ENCODE measurements at places on chromosomes 5 and 9.

- no peak for DNase-seq
These were observed 2.2 kb downstream of the PCDH1 start for GRCh38 chr5:141875795-141876627.

GRCh38 chr9:121770415-121771273 lies 119.2 kb downstream of the DAB2IP start:
- no peak for DNase-seq

DNA sequence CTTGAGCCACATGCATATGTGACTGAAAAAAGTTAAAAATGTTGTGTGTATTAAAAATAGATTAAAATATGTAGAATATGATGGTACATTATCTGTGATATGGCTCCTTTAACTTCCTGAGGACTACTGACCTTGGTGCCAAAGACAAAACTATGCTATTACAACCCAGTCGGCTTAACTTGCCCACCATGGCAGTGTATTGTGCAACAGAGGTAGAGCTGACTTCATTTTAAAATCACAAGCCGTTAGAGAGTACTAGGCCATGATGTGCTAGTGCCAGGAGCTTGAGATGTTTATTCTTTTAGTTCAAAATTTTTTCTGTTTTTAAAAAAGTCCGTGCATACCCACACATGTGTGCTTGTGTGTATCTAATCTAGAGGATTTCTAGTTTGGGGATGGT lies 46.3 kb downstream of the NAA35 start:
- no peak for DNase-seq

- DNase-seq = no peak
These were observed 286.9 kb upstream of the ATP10B start for GRCh38 chr5:161138751-161139455.

DNA sequence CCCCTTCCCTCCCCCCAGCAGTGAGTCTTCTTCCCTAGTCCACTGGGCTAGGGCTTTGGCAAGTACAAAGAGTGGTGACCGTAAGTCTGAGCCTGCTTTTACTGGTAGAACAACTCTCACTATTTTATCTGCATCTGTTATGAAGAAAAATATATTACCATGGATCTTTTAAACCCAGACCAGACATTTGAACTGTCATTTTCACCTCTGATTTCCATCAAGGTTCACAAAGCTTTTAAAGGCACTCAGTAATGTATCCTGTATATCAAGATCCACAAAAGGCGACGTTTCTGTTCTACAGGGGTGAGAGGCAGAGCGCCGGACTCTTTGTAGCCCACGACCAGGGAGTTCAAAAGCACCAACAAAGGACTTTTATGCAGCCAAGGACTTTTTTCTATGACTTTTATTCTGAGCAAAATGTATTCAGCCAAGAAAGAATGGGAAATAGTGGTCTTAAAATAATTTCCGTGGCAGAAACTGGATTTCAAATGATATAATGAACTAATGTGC lies 388.3 kb downstream of the ANXA1 start:
- DNase-seq = no peak

DNA sequence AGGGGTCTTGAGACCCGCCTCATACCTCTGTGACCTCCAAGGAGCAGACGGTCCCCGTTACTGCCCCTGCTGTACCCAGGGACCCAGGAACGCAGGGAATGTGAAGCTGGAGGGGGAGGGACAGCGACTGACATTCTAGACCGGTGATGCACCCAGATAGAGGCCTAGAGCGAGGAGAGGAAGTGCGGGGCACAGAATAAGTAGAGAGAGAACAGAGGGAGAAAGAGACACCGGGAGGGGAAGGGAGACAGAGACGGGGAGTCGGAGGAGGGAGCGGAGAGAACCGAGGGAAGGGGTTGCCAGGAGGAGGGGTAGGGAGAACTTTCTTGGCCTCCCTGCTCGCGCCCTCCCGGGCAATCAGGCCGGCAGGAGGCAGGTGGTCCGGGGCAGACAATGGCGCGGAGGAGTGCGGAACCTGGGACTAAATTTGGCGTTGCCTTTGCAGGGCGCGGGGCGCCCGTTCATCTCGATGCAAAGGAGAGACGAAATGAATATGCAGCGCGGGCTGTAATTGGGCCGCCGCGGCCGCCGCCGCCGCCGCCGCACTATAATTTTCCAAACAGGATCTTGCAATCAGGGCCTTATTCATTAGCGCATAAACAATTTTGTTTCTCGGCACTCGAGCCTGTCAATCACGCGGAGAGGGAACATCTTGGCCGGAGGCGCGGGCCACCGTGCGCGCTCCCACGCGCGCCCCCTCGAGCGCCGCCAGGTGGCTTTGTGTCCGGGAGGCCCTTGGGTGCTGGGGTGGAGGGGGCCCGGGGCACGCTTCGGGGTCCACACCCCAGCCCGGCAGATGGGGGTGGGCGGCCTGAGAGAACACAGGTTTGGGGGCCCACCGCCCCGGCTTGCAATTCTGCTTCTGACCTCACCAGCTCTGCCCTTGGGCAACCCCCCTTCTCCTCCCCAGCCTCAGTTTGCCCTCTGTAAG lies 33.0 kb downstream of the NDUFA8 start:
- DNase-seq = no peak

DNA sequence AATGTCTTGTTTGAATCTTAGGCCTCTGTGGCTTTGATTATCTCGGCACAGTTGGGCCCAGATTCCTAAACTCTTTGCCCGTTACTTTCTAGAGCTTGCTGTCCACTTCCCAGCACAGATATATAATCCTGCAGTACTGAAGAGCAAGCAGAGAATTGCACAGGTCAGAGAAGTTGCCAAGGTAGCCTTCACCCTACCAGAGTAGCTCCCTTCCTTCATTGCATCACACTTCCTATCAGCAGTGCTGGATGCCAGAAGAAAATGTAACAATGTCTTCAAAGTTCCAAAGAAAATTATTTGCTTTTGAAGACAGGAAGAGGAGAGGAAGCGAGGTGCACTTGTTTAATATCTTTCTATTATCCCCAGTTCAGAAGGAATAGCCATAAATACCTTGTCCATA lies 38.1 kb upstream of the SPATA31D4 start:
- no peak for DNase-seq

DNA sequence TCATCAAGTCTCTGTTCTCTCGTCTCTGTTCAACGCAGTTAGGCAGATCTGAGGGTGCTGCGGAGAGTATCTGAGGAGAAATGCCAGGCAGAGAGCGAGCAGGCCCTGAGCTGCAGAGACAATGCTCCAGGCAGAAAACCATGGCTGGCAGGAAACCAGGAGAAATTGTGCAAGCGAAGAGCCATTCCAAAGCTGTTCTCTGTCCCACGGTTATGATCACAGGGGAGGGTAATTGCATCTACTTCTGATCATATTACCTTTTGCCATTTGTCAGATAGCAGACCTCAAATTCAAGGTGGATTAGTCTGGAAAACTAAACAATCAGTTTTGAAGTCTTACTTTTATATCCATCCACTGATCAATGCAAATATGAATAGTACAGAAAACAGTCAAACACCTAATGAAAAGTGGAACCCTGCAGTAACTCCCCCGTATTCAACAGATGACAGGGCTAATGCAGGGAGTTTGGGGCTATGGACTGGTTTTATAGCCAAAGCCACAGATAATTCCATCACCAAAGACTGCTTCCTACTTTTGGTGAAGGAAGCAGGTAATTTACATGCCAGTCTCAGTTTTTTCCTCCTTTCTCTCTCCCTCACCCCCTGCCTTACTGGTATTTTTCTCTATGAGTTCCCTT lies 228.0 kb downstream of the DCP2 start:
- DNase-seq = no peak

DNA sequence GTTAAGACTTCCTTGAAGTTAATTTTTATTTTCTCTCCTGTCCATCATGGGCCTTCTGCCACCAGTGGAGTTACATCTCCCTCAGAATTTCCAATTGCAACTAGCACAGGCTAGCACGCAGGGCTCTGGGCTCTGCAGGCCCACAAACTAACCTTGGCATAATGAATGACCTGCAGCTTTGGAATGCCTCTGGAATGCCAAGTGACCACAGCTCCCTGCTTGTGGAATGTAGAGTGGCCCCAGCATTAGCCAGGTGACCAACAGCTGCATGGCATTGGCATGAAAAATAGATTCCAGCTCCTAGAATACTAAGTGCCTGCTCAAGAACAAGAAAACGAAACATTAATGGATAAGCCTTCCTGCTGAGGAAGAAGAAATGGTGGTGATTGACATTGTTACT lies 726.1 kb downstream of the BRINP1 start:
- DNase-seq = no peak

DNA sequence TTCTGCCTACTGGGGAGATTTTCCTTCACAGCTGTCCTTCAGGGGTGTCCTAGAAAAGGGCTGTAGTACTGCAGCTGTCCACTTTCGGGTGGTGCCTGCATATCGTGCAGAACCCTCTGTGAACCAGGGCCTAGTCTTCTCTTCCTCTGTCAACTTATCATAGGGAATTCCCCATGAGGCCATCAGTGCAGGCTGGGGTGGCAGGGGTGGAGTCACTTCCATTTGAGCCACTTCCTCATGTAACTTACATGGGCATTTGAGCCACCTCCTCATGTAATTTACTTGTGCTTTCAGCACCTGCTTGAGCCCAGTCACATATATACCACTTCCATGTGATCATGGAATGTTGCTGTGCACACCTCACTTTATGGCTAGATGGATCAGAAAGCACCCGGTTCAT lies 742.0 kb upstream of the RGMB start:
- no peak for DNase-seq

- peak; percentile 29 for DNase-seq
These were observed 218.5 kb upstream of the SLC30A5 start for GRCh38 chr5:68875351-68875750.

DNA sequence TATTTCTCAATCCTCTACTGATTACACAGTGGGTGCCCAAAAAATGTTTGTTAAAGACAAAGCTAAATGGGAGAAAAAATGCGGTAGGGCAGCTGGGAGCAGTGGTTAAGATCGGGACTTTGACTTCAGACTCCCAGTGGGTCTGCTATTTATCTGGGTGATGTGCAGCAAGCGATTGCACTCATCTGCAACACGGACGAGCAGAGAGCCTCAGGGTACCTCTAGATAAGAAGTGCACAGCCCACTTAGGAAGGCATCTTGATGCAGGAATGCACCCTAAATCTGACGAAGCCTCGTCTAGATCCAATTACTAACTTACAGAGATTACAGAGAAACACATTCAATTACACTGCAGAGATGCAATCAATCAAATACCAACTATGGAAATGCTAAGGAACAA lies 4.0 kb downstream of the MAPK9 start:
- DNase-seq = no peak

DNA sequence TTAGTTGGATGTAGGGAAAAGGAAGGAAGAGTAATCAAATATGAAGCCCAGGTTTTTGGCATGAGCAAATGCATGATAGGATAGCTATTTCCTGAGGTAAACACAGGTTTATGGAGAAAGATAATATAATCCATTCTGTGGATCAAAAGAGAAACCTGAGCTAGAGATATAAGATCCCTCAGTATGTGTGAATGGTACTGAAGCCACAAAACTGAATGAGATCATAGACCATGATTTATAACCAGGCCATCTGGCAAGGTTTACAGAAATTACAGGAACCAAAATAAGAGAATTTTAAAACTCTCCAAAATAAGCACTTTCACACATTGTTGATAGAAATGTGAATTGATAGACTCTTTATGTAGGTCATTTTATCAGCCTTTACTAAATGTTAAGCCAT lies 28.7 kb upstream of the ECM2 start:
- DNase-seq = no peak

Data from activated T-cell treated with anti-CD3 and anti-CD28 coated beads, Interleukin-2, amount 50 U/mL, for 4 hours (primary cell).